ENCODE measurements at places on chromosomes 4 and X. TPM values are rescaled to one million over a fixed set of nuclear protein-coding genes. Genes with fewer than 3 reads are reported as not detected.

GRCh38 chrX:19857131-19857530 is 30.3 kb downstream of the SH3KBP1 start:
- no peak for DNase-seq

Gene FAM53A
- 3.1 TPM for polyA plus RNA-seq

DNA sequence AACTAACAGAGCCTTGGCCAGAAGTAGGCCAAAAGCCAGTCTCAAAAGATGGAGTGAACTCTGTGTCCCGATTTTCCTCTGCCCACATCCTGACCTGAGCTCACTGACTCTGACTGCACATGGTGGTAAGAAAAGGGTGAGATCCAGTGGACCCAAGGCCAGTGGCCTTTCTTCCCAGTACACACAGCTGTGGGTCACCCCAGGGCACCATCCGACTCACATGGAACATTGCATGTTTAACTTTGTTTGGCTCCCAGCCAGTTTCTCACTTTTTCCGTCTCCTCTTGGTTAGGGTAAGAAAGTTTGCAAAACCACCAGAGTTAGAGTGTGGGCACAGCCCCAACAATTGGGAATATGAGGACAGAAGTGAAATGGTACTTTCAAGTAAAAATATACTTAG is 69.8 kb downstream of the GAB1 start:
- no peak for DNase-seq

- DNase-seq: no peak
These were observed 135.2 kb upstream of the MAMLD1 start for GRCh38 chrX:150227873-150228410.

DNA sequence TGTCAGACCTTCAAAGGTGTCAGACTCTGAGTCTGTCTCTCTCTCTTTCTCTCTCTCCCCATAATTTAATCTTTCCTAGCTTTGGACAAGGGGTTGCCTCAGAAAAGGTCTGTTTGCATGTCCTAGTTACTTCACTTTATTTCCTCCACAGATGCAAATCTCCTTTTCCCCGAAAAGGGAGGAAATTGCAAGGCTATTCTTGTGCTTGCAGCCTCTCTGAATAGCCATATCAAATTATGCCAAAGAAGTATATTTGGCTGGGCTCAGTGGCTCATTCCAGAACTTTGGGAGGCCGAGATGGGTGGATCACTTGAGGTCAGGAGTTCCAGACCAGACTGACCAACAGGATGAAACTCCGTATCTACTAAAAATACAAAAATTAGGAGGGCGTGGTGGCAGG is 145.6 kb upstream of the GATB start:
- no peak for DNase-seq

Gene NDUFB11
- polyA plus RNA-seq: 67.7 TPM
